Thoracic aorta (tissue), 2 donors: ENCODE measurements at places on chromosomes 4 and X.

GRCh38 chr4:134201216-134202161, at the start of gene PABPC4L:
TSS of gene PABPC4L (minus strand) at chr4:134201789. CDS start at chr4:134201019, 770 bp downstream.
- DNase-seq = no peak

GRCh38 chrX:23851544-23851943, 56.2 kb downstream of the APOO start:
- no peak for DNase-seq

- DNase-seq = no peak
Measured at GRCh38 chr4:165744370-165744769, 128.7 kb upstream of the TLL1 start.

DNA sequence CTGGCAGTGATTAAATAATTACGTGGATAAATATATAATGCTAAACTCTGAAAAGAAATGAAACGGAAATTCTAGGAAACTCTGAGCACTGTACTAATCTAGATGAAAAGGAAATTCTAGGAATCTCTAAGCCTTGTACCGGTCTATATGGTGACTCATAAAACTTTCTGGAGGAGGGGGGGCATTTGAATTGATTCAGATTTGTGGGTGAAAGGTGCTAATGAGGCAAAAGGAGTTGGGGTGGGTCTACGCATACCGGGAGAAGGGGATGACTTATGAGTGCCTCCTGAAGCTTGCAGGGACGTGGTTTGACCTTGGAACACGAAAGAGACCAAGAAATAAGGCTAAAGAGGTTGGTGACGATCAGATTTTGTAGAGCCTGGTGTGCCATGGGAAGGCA, 151.7 kb upstream of the CASK start:
- DNase-seq = no peak

DNA sequence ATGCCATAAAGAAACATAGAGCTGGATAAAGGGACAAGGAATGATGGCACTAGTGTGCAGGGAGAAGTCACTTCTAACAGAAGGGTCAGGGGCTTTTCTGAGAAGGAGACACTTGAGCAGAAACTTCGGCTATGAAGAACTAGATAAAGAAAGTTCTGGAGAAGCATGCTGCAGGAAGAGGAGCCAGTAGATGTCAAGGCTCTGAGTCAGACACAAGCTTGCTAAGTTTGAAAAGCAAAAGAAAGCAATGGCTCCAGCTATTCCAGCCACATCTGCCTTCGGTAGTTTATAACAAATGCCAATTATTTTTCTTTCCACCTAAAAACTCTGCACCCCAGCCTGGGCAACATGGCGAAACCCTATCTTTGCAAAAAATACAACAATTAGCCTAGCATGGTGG, 7.5 kb downstream of the NUDT6 start:
- DNase-seq = no peak

GRCh38 chr4:106695501-106696262, 327.1 kb upstream of the GIMD1 start:
- no peak for DNase-seq

DNA sequence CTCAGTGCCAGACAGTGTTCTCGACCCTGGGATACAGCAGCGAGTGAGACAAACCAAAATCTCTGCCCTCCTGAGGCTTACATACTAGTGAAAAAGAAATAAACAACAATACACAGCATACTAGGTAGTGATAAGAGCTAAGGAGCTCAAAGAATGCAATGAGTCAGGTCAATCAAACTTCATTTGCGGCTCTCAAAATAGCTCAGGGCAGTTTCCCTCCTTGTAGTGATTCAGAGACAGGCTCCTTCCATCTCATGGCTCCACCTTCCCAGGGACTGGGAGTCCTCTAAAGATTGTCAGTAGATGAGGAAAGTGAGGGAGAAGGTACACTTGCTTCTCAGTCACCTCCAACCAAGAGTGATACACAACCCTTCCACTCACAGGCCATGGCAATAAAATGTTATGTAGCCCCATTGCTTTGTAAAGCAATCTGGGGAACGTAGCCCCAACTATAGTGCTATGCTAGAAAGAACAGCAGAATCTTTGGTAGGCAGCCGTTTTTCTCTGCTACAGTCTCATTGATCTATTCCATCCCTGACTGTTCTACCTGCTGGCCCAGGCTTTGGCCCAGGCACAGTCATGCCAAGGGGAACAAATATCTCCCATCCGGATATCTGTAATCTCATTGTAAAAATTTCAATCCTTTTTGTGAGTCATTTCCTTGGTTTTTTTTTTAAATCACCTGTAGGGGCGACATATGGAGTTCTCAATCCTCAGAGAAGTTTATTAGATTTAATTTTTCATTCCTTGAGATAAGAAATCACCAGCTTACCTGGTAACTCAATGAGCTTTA, 183.1 kb upstream of the S100G start:
- DNase-seq = no peak
